ENCODE measurements at places on chromosomes 1 and 21. TPM values are rescaled to one million over a fixed set of nuclear protein-coding genes. Genes with fewer than 3 reads are reported as not detected.

DNA sequence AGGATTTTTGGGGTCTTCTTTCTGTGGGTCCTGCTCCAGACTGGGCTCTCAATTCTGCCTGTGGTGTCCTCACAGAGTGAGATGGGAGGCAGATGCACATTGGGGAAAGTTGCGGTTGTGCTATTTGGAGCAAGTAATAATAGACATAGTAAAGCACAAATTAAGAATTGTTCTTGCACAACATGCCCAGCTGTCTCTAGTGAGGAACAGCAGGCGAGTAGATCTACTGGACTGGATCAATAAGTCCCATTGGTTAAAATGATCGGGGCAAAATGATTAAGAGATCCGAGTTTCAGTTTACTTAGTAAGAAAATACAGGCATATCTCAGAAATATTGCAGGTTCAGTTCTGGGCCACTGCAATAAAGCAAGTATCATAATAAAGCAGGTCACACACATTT, 448.3 kb upstream of the PROX1 start:
- no peak for DNase-seq

DNA sequence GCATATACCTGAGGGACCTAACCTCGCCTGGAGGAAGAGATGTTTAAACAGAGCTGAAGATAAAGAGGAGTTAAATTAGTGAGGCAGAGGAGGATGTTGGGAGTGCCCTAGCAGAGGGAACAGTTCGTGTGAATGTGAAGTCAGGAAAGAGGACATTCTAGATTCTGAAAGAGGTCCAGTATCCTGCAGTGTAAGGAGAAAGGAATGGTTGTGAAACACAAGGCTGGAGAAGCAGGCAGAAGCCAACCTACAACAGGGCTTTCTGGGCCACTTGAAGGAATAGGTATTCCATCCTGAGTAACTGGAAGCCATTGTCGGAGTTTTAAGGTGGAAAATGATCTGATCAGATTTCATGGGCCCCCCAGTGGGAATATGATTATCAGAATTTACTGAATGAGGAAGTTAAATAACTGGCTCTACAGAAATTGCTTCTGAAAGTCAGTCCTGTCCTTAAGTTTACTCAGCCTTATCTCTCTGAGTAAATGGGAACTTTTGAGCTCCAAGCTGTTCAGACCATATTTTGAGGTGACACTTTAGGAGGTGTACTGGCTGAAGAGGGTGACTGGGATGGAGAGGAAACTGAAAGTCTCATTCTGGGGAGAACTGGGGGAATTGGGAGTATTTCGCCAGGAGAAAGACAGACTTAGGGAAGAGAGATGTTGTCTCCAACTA, 24.4 kb upstream of the FAAH start:
- DNase-seq: no peak

DNA sequence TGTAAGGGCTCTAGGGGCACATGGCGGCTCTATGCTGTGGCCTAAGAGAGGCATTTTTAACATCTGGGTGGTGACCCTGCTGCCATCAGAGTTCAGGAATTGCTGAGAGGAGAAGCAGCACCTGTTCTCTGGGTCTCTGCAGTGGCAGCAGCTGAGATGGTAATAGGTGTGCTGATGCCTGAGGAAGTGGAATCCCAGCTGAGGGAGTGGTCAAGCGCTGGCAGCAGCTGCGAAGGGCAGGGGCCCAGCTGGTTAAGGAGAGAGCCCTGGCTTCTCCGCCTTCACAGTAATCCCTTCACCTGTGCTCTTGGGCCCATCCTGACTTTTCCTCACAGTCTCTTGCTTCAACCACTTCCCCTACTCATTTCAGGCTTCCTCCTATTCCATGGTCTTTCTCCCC, 39.8 kb downstream of the GJA5 start:
- DNase-seq: no peak

- DNase-seq: no peak
Measured at GRCh38 chr1:44154049-44154448, 12.6 kb upstream of the KLF18 start.

GRCh38 chr1:167328816-167329483, 108.3 kb downstream of the POU2F1 start:
- DNase-seq: no peak

- no peak for DNase-seq
Measured at GRCh38 chr1:110385369-110385768, 5.5 kb downstream of the SLC16A4 start.

DNA sequence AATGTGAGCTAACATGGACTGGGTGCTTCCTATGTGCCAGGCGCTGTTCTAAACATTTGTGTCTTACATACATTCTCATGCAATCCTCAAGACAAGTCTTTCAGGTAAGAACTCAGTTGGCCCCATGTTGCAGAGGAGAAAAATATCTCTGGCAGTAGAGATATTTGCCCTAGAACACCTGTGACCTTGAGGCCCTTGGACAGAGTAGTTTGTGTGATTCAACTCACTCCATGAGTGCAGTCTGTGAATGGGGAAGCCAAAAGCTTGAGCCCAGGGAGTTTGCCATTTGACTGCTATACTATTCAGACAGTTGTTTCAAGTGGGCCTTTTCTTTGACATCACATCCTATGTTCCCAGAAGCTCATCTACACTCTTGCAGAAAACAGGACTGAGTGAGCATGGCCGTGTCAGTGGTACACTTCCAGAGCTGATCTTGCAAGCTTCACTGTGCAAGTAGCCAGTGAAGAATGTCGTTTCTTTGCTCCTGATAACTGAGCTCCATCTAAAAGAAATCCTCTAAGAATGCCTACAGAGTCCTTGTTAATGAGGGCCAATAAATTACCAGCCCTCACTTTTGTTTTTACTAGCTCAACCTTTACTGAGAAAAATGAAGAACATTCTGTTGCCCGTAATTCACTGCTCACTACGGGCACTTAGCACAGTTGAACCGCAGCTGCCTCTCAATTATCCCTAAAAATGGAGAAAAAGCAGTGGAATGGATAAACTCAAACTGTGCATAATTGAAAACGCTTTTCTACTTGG, 98.7 kb upstream of the C8B start:
- DNase-seq: no peak

DNA sequence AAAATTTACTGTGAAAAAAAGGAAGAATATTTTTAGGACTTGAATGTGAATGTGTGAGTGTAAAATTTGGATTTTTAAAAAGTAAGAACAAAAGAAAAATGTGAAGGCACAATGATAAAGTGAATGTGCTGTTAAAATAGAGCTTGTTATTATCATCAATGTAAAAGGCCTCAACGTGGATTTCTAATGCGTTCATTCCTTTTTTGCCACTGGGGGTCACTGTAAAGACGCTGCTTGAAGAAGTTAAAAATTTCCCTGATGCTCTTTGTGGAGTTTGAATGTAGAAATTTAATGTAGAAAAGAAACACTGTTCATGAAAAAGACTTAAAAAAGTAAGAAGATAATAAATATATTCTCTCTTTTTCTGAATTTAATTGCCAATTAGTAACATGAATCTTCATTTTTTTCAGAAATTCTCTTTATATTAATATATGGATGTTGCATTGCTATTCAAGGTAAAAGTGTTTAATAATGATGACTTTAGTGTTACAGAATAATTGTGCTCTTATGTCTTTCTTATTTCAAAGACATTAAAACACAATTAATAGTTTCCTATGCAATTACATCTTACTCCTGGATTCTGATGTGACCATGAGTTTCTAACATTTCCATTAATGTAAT, 161.5 kb downstream of the DNM3 start:
- DNase-seq: peak; percentile 8

Gene AXDND1
- total RNA-seq: not detected

Gene IGFN1
- total RNA-seq: not detected

Gene TRPM2
- not detected for total RNA-seq

All from pulmonary artery endothelial cell (primary cell).